COR-L47 (cell line): ENCODE measurements at places on chromosomes 1 and 21.

DNA sequence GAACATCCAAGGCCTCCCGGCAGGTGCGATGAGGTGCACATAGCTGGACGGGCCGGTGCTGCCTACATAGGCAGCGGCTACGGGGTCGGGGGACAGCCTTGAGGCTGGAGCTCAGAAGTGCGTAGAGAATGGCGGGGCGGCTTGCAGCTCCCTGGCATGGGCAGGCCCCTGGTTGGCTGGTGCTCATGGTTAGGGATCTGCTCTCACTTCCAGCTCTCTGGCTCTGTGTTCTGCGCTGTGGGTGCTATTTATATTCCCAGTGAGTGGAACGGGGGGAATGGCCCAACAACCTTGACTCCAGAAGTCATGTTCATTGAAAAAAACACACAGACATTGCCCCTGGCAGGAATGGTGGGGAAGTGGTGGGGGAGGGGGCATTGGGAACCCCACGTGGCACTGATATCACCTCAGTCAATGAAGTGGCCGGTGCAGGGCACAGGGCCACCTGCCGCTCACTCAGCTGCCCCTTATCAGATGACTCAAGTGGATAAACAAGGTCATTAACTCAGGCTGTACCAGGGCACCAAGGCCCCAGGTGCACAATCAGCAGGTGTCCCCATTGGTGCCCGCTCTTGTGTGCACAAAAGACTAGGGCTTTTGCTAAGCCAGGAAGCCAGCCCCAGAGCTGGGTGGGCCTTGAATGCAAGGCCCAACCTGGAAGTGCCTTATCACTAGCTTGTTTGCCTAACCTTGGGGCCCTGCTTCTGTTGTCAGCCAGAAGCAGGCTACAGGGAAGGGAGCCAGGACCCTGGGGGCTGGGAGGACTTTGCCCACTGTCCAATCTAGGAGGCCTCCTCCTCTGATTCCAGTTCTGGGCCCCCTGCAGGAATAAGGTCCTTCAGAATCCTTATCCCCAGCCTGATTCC, at the start of gene NR0B2:
Gene NR0B2, minus strand, starts transcription at position 222 of the 866 bp plus-strand sequence. Its CDS starts 35 bp downstream, at position 187.
- peak; percentile 78 for DNase-seq

DNA sequence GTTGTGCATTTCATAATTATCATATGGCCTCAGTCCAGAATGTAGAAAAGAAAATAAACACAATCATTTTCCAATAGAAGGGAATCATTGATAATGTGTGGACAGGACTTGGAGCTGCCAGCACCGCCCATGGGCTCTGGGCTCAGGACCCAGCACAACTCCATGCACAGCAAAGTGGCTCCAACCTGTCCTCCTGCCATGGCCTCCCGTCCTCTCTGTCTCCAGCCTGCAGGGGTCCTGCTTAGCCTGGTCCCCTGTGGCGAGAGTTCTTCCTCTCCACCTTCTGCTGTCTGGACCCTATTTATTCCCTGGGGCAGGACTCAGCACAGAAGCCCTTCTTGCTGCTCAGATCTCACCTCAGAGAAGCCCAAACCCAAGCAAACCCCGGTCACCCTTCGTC, 154.1 kb downstream of the CAMTA1 start:
- DNase-seq: no peak

- DNase-seq: no peak
These were observed 2.5 kb upstream of the LEFTY1 start for GRCh38 chr1:225891229-225891972.

DNA sequence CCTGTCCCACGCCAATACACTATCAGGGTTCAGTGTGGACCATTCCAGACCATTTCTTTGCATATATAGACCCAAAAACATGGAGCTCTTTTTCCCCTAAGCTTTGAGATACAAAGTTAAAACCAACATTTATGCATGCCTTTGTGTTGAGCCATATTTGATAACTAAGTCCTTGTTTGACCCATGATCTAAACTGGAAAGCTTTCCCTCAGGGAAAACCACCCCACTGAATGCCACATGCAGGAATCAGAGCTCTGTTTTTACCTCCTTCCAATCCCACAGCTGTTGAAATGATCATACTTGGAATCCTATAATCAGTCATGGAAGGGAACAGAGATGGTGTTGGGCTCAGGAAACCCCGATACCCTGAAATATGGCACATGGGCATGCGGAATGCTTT, 14.8 kb upstream of the SLC45A1 start:
- no peak for DNase-seq
